ENCODE measurements at places on chromosomes 12 and 14.

- no peak for DNase-seq
Measured at GRCh38 chr12:131636940-131637750, 73.7 kb upstream of the SFSWAP start.

DNA sequence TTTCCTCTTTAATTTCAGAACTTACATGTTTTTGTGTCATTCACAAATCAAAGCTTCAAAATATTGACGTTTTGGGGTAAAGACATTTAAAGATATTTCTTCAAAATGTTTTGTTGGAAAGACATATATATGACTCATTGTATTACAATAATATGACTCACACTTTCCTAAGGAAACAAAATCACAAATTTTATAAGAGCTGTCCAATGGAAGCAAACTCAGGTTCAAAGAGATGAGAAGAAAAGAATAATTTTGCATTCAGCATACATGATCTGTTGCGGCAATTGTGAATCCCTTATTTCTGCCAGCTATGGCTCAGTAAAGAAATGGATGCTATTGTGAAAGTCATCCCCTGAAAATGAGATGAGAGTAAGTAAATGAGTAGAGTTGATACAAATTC lies 82.7 kb downstream of the GRIP1 start:
- no peak for DNase-seq

- DNase-seq: no peak
Measured at GRCh38 chr12:93032758-93033157, 103.7 kb upstream of the EEA1 start.

- no peak for DNase-seq
Measured at GRCh38 chr12:110174373-110174996, 50.3 kb downstream of the IFT81 start.

DNA sequence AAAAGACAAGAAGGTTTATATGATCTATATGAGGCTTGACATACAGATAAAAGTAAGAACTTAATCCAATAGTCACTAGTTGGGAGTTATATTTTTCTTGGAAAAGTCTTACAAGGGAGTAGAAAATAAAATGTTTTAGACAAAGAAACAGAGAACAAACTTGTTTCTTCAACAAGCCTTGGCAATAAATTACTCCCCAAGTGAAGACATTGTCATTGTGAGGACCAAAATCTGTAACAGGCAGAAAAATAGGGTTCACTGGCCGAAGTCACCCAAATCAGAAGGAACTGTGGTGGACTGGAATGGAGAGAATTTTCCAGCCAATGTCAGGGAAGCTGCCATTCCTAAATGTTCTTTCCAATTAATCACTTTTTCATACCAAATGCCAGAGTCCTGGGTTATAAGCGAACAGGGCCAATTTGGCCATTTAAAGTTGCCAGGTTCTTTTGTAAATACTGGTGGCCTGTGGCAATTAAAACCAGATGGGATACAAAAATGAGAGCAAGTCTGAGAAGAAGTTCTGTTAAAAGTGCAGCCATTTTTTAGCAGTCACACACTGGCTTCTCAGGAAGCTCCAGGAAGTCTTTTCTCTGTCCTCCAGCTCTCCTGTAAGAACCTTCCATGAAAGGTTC lies 117.3 kb upstream of the OVCH1 start:
- no peak for DNase-seq

GRCh38 chr14:34593740-34594375 lies 36.1 kb downstream of the SNX6 start:
- no peak for DNase-seq

- no peak for DNase-seq
Measured at GRCh38 chr14:59463787-59464485, 1.2 kb downstream of the GPR135 start.

DNA sequence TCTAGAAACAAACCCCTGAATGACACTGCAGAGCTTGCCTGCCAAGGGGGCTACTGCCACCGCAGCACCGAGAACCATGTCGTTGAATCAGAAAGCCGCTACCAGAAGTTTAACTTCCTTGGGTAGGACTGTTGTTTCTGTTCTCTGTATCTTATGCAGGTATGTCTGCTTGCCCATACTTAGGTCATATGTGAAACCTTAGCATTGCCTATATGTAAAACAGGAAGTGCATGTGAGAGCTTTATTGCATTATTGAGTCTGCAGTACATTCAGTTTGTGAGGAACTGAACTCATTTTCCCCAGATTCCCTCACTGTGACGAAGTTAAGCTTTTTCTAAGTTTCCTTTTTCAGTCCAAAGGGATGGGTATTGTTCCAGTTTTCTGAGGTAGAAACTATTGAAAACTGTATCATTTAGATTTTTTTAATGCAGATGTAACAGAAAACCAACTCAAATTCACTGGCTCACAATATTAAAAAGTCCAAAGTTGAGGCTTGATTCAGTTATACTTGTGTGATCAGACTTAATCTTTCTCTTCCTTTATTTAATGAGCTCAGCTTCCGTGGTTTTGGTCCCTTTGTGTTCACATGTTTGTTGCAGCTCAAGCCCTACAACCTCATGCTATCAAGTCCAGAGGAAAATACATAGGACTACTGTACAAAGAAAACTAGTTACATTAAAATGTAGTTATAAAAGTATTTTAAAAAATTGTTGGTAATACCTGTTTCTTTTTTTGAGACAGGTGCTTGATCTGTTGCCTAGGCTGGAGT lies 6.9 kb downstream of the FBXO34 start:
- no peak for DNase-seq

DNA sequence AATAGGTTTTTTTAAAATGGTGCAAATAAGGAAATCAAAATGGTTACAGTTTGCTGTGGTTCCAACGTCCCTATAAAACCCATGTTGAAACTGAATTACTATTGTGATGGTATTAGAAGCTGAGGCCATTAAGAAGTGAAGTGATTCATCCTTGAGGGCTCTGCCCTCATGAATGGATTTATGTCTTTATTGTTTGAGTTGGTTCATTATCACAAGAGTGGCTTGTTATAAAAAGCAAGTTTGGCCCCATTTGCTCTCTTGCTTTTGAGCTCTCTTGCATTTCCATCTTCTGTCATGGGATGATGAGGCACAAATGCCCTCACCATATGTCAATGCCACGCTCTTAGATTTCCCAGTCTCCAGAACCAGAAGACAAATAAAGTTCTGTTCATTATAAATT lies 62.3 kb downstream of the PRKD1 start:
- DNase-seq: no peak

GRCh38 chr12:17278946-17279345 lies 673.0 kb upstream of the LMO3 start:
- no peak for DNase-seq

GRCh38 chr14:71591231-71591630 lies 341.0 kb upstream of the RGS6 start:
- no peak for DNase-seq

- DNase-seq: no peak
Measured at GRCh38 chr12:1474574-1475153, 119.7 kb downstream of the FBXL14 start.

- no peak for DNase-seq
Measured at GRCh38 chr14:22668863-22669262, 24.7 kb upstream of the OR6J1 start.

GRCh38 chr14:96861568-96862310 lies 64.6 kb downstream of the VRK1 start:
- no peak for DNase-seq

GRCh38 chr12:106138633-106139421 lies at the start of gene NUAK1:
Gene NUAK1, minus strand, starts transcription at chr12:106138954. Its CDS starts 301 bp downstream, at chr12:106138653.
- DNase-seq: peak; percentile 9

DNA sequence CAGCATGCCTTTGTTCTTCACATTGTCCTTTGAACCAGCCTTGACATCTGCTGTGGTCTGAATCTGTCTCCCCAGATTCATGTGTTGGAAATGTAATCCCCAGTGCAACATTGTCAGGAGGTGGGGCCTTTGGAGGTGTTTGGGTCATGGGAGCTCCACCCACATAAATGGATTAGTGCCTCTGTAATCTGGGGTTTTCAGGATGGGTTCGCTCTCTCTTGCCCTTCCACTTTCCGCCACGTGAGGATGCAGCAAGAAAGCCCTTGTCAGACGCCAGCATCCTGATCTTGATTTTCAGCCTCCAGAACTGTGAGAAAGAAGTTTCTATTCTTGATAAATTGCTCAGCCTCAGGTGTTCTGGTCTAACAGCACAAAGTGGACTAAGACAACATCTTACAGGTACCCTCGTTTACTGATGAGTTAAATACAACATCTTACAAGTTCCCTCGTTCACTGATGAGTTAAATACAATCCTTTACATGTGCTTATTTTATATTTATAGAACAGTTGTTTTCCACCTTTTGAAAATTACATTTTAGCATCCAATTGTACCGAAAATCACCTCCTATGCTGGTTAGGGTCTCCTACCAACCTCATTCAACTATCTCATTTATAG lies 54.4 kb upstream of the RIMBP2 start:
- no peak for DNase-seq

DNA sequence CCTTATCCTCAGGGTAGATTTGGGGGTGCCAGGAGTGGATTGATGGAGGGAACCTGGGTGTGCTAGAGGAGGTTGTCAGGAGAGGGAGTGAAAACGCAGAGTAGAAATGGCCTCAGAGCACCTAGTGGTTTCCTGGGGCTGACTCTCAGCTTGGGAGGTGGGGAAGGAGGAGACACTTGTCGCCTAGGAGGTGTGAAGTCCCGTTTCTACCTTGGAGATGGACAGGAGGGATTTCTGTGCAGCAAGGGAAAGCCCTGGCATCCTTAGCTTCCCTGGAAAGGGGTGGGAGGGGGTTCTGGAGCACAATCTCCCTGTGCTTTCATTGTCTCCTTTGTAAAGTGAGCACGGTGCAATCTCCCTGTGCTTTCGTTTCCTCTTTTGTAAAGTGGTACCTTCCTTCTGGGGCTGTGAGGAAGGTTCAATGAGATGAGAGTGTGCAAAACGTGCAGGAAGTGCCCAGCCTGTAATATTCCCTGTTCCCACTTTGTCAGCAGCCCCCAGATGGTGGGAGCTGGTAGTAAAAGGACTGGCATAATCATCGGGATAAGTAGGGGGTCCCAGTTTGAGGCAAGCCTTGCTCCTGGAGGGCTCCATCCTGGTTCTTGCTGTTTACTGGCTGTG lies 1.6 kb downstream of the OAS3 start:
- no peak for DNase-seq

- DNase-seq: no peak
Measured at GRCh38 chr14:68359837-68360552, 432.9 kb downstream of the ZFP36L1 start.

GRCh38 chr12:124588751-124589267 lies 21.4 kb upstream of the NCOR2 start:
- no peak for DNase-seq

GRCh38 chr14:55075628-55076175 lies 24.3 kb downstream of the MAPK1IP1L start:
- no peak for DNase-seq

DNA sequence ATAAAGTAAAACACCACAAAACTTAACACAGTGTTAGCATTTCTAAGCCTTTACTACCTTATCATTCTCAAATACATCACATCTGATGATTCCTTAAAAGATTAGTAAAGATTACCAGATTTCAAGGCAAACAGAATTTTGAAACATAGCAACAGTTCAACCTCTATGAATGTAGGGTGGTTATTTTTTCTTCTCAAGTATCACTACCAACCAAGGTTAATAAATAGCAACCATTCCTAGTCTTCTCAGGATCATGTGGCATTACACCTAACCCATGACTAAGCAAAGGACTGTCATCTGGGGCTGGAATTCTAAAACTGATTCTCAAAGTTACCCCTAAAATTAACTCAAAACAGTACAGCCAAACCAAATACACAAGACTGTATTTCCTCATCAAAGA lies 39.4 kb upstream of the CSRNP2 start:
- DNase-seq: no peak

DNA sequence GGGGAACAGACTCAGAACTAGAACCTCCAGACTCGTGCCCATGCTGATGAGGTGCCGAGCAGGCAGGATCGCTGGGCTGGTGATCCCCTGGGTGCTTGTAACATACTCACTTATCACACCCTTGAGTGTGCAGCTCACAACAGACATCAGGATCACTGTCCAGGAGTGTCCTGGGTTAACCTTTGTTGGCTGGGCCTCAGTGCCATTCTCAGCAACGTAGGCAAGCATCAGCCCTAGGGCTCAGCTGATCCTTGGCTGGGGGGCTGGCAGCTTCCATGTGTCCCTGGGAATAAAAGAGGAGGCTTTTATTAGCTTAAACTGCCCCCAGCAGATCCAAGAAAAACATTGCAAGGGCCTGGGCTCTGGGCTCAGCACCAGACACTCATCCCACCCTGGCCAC lies 1.6 kb downstream of the TMEM229B start:
- no peak for DNase-seq

DNA sequence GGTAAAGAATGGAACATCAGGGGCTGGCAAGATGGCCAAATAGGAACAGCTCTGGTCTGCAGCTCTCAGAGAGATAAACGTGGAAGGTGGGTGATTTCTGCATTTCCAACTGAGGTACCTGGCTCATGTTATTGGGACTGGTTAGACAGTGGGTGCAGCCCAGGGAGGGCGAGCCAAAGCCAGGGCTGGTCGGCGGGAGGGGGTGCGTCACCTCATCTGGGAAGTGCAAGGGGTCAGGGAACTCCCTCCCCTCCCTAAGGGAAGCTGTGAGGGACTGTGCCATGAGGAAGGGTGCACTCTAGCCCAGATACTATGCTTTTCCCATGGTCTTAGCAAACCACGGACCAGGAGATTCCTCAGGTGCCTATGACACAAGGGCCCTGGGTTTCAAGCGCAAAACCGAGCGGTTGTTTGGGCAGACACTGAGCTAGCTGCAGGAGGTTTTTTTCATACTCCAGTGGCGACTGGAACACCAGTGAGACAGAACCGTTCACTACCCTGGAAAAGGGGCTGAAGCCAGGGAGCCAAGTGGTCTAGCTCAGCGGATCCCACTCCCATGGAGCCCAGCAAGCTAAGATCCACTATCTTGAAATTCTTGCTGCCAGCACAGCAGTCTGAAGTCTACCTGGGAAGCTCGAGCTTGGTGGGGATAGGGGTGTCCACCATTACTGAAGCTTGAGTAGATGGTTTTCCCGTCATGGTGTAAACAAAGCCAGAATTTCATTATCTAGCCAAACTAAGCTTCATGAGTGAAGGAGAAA lies 317.6 kb downstream of the NELL2 start:
- no peak for DNase-seq

- DNase-seq: no peak
Measured at GRCh38 chr12:1539135-1539534, 55.2 kb downstream of the FBXL14 start.

DNA sequence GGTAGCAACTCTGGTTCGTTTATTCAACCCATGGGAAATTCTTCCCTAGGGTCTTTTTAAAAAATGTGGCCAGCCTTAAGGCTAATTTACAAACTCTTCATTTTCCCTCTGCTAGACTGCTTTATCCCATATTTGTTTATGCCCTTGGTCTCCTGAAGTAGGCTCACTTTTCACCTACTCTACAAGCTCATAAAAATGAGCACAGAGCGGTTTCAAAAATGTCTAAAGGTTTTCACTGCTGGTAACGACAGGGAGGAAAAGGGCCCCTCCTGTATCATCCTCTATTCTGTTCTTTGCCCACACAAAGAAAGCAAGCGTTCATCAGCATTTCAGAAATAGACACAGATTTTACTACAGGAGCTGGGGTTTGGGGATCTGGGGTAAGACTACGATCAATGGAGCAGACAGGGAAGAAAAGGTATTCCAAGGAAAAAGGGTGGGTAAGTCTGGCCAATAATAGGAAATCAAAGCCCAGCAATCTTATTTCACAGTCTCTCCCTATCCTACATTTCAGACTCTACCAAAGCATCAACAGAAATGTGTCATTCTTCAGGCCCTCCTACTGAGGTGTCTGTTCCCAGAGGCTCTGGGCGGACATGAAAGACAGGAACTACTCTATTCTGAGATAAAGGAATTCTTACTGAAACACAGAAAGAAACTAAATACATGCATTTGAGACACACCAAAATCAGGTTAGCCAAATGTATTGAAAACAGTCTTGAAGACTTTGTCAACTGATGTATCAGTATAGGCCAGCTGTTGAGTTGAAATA lies 86.4 kb downstream of the SPPL3 start:
- no peak for DNase-seq

GRCh38 chr12:47245623-47246022 lies 165.9 kb upstream of the AMIGO2 start:
- DNase-seq: no peak
